Caki2 (cell line): ENCODE measurements at places on chromosomes 3 and 15.
A peak's percentile ranks its signal among the peaks of the same experiment; 100 is the strongest.

DNA sequence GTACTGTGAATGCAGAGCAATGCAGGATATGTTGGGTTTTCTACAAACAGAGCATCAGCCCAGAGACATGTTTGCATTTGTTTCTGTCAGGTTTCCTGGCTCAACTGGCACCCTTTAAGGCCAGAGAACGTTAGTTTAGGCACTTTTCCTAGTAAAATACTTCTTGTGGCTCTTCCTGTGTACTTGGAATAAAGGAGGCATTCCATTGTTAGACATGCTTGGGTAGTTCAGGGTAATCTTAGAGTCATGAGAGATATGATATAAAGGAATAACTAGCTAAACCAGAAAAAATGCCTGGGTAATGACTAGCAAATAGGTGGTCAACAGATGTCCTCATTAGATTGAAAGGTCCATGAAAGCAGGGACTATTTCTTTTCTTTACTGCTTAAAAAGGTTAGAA, 60.4 kb upstream of the RBM5 start:
- peak; percentile 50 for DNase-seq

- DNase-seq = peak; percentile 39
Measured at GRCh38 chr3:153163393-153163724, 1.3 kb downstream of the RAP2B start.

- peak; percentile 99 for DNase-seq
Measured at GRCh38 chr15:90165659-90166489, 35.3 kb upstream of the SEMA4B start.

DNA sequence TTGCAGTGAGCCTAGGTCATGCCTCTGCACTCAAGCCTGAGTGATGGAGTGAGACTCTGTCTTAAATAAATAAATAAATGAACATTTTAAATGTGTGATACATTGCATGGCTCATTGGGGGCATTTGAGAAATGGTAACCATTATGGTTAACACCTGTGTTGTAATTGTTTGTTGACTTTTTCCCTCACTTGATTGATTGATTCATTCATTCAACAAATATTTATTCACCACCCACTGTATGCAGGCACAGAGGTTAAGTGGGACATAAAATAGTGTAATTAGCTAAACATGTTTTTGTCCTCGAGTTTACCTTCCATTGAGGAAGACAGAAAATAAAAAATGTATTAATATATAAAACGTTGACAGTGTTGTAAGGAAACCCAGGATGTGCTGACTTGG, 127.1 kb upstream of the ANKRD28 start:
- peak; percentile 6 for DNase-seq

DNA sequence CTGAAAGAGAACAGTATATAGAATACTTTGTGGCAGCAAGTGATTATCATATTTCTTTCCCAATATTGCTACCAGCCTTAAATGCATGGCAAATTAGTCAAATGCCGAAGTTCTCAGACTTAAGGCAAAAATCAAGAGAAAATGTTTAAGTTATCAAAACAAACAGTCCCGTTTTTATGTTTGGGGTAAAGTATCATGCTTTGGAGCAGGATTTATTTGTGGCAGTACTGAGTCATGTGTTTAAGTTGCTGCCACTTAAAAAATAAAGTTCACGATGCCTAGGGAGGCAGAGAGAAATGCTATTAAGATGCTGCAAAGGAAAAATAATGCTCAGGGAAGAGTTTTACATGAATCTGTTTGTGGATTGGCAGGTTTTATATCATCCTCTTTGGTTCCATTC, 417.4 kb upstream of the MDFIC2 start:
- DNase-seq = no peak

- DNase-seq = no peak
Measured at GRCh38 chr3:62131620-62132019, 241.7 kb downstream of the FEZF2 start.

- no peak for DNase-seq
Measured at GRCh38 chr3:46049093-46049492, 21.8 kb upstream of the XCR1 start.

DNA sequence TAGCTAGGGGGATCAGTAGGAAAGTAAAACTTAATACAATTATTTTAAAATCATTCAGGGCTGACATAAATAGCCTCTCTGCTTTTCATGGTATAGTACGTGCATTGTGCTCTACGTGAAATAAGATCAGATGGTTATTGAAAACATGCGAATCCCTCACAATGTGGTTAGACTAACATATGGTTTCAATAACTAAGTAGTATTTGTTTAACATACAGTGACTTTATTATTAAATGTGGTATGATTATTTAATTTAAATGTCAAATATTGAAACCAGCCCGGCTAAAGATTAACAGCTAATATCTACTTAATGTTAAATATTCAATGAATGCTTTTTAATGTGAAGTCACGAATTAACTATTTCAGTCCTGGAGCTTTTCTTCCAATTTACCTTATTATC, 473.9 kb upstream of the THBS1 start:
- no peak for DNase-seq

DNA sequence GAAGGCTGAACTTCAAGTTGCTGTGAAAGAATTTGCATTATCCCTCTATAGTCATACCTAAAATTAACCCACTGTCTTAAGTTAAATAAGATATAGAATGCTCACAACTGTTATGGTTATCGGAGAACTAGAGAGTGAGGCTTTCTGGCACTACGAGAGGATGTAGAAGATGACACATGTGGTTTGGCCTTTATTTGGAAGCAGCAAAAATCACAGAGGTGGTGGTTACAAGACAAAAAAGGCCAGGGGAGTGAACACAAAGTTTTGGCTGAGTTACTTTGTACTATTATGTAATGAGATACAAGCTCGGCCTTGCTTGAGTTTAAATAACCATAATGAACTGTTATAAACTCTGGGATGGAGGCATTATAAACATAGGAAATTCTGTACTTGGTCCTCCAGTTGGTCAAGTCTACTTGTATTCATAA, 78.3 kb upstream of the ICE2 start:
- DNase-seq = no peak

DNA sequence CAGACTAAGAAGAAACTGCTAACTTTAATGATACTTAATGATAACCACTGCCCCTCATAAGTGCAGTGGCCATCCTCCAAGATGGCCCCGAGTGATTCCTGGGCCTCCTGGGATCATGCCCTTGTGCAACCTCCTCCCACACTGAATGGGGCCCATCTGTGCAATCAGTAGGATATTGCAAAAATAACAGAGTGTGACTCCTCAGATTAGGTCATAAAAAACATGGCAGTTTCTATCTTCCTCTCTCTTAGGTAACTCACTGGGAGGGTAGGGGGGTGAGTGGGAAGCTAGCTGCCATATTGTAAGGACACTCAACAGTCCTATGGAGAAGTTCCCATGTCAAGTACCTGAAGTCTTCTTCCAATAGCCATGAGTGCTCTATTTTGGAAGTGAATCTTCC, 173.0 kb downstream of the SHQ1 start:
- no peak for DNase-seq

GRCh38 chr15:26712335-26712734, 60.5 kb downstream of the GABRB3 start:
- no peak for DNase-seq

GRCh38 chr15:70375006-70375431, 277.3 kb upstream of the TLE3 start:
- DNase-seq = peak; percentile 40

GRCh38 chr15:95865330-95865739, 465.2 kb upstream of the NR2F2 start:
- DNase-seq = no peak

GRCh38 chr15:47872869-47873432, 155.6 kb downstream of the SEMA6D start:
- no peak for DNase-seq

GRCh38 chr3:188687389-188687788, 484.4 kb upstream of the TPRG1 start:
- DNase-seq = peak; percentile 80

- DNase-seq = no peak
Measured at GRCh38 chr3:129261894-129262293, 12.5 kb downstream of the COPG1 start.

GRCh38 chr3:182165234-182165633, 453.5 kb downstream of the SOX2 start:
- no peak for DNase-seq

DNA sequence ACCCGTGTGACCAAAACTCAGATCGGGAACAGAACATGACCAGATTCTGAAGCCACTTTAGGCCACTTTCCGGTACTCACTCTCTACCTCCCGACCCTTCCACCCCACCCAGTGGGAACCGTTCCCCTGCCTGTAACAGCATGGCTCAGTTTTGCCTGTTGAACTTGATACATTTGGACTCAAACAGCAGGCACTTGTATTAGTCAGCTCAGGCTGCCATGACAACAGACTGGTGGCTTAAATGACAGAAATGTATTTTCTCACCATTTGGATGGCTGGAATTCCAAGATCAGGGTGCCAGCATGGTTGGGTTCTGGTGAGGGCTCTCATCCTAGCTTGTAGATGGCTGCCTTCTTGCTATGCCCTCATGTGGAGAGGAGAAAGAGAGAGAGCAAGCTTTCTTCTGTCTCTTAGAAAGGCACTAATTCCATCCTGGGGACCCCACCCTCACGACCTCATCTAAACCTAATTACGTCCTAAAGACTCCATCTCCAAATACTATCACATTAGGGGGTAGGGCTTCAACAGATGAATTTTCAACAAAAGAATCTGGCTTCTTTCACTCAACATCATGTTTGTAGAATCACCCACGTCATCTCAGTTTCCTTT, 9.3 kb upstream of the SSUH2 start:
- DNase-seq = no peak

DNA sequence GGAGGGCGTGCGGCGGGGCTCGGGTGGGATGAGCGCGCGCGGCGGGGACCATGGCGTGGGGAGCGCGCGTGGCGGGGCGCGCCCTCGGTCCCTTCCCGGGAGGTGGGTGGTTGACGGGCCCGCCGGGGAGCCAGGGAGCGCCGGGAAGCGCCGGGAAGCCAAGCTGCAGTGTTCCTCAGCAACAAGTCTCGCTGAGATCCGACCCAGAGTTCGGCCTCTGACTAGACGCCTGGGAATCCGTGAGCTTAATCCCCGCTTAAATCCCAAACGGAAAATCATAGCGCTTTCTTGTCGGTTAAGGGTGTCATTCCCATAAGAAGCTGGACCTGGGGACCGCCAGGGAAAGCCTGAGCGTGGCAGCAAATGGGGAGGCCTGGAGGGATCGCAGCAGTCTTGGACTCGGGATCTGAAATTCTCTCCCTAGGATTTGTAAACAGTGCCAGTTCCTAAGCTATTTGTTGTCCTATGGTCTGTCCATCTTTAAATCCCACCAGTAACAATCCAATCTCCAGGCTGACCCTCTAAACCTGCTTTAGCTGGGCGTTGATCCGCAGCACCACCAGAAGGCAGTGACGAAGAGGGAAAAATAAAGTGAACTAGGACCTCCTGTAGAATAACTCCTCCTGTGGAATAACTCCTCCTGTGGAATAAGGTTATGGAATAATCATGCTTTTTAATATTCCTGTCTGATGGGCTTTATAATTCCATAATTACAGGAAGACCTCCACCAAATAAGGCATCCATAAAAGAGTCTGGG, 570 bp upstream of the NEDD4 start:
- peak; percentile 67 for DNase-seq

DNA sequence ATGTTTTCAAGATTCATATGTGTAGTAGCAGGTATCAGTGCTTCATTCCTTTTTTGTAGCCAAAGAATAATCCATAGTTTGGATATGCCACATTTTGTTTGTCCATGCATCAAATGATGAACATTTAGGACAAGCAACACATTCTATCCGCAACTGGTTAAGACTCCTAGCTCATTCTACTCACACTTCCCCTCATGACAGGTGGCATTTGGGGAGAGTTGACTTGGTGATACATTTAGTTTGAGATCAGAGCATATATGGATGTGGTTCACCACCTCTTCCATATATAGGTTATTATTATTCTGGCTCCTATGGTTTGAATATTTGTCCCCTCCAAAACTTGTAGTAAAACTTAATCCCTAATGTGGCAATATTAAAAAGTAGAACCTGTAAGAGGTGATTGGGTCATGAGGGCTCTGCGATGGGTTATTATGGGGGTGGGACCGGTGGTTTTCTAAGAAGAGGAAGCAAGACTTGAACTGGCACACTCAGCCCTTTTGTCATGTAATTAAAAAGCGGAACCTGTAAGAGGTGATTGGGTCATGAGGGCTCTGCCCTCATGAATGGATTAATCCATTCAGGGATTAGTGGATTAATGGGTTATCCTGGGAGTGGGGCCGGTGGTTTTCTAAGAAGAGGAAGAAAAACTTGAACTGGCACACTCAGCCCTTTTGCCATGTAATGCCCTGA, 75.3 kb upstream of the HRH1 start:
- no peak for DNase-seq

DNA sequence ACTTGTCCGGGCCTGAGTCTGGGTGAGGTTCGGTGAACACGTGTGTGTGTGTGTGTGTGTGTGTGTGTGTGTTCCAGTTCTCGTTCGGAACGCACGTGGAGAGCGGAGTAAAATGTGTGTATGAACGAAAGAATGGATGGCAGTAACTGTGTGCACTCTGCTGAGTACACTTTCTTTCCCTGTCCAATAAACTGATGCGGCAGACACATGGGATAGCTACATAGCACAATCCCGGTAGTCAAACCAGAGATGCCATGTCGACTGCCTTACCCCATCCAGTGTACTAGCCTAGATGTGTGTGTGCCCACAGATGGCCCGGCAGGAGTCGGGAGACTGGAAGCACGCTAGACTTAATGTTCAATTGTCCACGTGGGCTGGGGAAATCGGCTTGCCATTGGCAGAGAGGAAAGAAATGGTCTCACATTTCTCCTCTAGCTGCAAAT, 507 bp upstream of the GOLIM4 start:
- DNase-seq = peak; percentile 96

- no peak for DNase-seq
Measured at GRCh38 chr3:130857336-130858026, 36.4 kb upstream of the ATP2C1 start.

- DNase-seq = peak; percentile 27
Measured at GRCh38 chr15:39188930-39189329, 391.9 kb upstream of the THBS1 start.

DNA sequence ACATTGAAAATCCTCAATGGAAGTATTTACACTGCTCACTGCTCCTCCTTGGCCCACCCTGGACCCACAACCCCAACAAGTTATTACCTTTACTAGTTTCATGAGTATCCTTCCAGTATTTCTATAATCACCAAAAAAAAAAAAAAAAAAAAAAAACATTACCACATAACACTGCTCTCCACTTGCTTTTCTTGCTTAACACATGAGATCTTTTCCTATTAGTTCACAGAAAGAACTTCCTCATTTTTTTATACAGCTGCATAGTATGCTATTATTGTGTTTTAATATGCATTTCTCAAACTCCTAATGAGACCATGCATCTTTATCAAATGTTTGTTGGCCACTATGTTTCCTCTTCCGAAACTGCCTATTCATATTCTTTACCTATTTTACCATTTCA, 14.6 kb downstream of the GABPB1 start:
- DNase-seq = no peak
